Stimulated activated CD4-positive, alpha-beta T cell treated with anti-CD3 and anti-CD28 coated beads, Interleukin-15, amount 100 ng/mL, for 48 hours (primary cell): ENCODE measurements at places on chromosomes 6 and 20.

DNA sequence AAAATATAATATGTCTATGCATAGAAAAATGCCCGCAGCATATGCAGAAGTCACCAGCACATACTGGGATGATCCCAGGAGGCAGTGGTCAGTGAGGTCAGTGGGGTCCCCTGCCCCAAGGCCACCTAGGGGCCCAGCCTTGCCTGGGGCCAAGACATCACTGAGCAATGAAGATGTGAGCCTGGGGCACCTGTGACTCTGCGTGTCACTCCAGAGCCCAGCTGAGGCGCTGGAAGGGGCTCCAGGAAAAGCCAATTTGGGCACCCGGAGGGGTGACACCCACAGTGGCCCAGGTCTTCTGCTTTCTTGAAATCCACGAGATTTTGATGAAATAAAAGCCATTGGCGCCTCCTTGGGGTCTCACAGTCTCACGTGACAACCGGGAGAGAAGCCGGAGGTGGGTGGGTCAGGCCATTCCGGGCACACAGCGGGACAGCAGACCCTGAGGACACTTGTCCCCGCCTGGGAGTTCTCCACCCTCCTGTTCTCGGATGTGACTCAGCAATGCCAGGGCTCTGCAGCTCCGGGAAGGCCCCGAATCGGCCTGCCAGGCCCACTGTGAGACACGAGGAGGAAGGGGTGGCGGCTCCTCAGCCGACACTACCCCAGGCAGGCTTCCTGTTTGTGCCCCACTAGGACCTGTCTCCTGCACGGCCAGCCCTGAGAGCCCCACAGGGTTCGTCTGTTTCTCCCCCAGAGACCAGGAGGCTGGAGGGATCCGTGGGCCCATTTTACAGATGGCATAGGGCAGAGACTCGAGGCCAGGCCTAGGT, 24.4 kb upstream of the SLCO4A1 start:
- peak; percentile 56 for DNase-seq

- DNase-seq: no peak
Measured at GRCh38 chr20:137668-138490, 4.5 kb upstream of the DEFB126 start.

GRCh38 chr6:122715725-122716124, 63.8 kb upstream of the FABP7 start:
- DNase-seq: no peak

- no peak for DNase-seq
Measured at GRCh38 chr6:164124986-164125385, 710.5 kb downstream of the QKI start.

- no peak for DNase-seq
Measured at GRCh38 chr6:130852844-130853554, 25.8 kb downstream of the SMLR1 start.

GRCh38 chr6:130167655-130168054, 55.1 kb downstream of the SAMD3 start:
- DNase-seq: no peak

GRCh38 chr6:74199215-74199915, 503.4 kb downstream of the CD109 start:
- no peak for DNase-seq

DNA sequence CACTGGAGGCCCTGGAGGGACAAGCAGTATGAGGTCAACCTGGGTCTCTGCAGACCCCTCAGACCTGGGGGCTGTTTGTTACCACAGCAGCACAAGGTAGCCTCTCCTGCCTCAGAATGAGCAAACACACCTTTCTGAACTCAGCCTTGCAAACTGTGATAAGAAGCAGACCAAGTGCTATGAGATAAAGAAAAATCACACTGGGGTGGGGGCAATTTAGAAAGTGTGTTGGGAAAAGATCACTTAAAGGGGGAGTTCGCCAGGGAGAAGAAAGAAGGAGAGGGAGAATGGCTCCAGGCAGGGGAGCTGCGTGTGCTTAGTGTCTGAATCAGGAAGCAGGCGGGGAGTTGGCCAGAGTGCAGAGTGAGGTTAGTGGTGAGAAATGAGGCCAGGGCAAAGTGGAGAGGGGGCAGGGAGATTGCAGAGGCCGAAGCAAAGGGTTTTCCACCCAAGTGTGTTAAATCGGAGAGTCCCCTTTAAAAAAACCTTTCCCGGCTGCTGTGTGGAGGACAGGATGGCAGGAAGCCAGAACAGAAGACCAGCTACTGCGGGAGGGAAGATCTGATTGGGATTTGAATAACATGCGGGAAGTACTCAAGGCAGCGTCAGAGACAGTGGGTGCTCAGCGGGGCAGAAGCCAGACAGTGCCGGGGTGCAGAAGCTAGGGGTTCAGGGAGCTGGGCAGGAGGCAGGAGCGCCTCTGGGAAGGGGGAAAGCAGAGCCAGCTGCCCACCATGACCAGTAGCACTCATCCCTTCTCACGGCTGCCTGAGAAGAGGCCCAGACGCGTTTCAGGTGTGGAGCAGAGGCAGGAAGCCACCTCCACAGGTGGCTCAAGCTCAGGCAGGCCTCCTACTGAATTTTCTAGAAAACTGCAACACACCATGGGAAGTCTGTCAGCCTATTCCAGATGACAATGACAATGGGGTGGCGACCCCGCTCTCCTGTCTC, 9.0 kb downstream of the ADA start:
- no peak for DNase-seq

- peak; percentile 59 for DNase-seq
Measured at GRCh38 chr20:48846516-48847492, 19.0 kb upstream of the PREX1 start.

GRCh38 chr6:137676888-137677287, 182.7 kb upstream of the OLIG3 start:
- no peak for DNase-seq

- DNase-seq: no peak
Measured at GRCh38 chr6:137975188-137975940, 108.3 kb downstream of the TNFAIP3 start.

- no peak for DNase-seq
Measured at GRCh38 chr6:81241126-81242041, 511.1 kb downstream of the TENT5A start.

DNA sequence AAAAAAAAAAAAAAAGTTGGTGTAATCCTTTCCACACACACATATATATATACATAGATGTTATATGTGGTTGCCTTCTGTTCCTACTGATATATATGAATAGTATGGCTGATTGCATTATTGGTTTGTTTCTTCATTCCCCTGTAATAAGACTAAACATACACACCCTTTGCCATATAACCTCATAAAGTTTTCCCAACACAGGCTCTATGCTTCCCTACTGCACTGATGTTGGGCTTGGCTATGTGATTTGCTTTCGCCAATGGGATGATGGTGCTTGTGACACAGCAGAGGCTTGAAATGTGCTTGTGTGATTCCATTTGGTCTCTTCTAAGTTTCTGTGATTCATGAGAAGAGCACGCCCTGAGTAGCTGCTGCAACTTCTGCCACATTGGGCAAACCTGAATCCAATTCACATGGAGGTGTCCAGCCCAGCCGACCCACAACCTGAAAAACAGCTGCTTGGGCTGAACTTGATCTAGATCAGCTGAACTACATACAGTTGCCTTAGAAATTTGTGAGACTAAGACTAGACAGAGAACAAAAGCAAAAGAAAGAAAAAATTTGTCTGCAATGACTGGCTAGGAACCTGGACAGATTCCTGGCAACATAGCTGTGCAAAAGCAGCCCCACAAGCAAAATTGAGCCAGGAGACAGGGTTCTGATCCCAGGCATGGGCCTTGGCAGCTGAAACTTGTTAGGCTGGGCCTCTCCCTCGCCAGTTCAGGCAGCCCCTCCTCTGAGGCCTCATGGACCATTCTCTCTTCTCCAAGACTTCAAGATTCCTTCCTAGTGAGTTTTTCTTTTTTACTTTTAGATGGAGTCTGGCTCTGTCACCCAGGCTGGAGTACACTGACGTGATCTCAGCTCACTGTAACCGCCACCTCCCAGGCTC, 13.4 kb upstream of the TBC1D20 start:
- DNase-seq: no peak

DNA sequence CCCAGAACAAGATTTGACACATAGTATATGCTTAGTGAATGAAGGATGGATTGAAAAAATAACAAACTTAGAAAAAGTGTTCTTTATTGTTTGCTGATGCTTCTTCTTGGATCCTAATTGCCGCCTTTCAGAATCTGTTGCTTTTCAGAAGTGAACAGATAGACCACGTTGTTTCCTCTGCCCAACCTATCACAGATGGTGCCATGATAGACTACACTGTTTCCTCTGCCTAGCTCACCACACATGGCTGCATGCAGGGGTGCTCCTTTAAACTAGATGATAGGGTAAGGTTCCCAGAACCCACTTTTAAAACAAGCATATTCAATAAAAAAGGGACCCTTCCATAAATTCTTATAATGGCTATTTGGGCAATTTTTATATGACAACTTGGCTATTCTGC, 4.6 kb upstream of the RGS17 start:
- DNase-seq: no peak

- DNase-seq: no peak
Measured at GRCh38 chr6:105867821-105868220, 218.3 kb upstream of the PRDM1 start.
